ENCODE measurements at places on chromosomes 4 and X. TPM values are rescaled to one million over a fixed set of nuclear protein-coding genes. Genes with fewer than 3 reads are reported as not detected.

- DNase-seq, result no peak
- no peaks in the 10 kb centered on the region for H3K36me3 ChIP-seq
- H3K27me3 ChIP-seq, result no peaks in the 10 kb centered on the region
- H3K4me1 ChIP-seq, result peaks cover 38% of the 10 kb centered on the region
- no peak overlapping the region for H3K4me3 ChIP-seq
Measured at GRCh38 chr4:2804449-2804972, 11.6 kb downstream of the SH3BP2 start.

- H3K36me3 ChIP-seq, result no peaks in the 10 kb centered on the region
- peaks cover 64% of the 10 kb centered on the region for H3K27me3 ChIP-seq
- H3K4me3 ChIP-seq, result no peak overlapping the region
- no peak for DNase-seq
- no peak overlapping the region for H3K27ac ChIP-seq
- no peaks in the 10 kb centered on the region for H3K4me1 ChIP-seq
Measured at GRCh38 chr4:8859550-8860095, 12.0 kb downstream of the HMX1 start.

DNA sequence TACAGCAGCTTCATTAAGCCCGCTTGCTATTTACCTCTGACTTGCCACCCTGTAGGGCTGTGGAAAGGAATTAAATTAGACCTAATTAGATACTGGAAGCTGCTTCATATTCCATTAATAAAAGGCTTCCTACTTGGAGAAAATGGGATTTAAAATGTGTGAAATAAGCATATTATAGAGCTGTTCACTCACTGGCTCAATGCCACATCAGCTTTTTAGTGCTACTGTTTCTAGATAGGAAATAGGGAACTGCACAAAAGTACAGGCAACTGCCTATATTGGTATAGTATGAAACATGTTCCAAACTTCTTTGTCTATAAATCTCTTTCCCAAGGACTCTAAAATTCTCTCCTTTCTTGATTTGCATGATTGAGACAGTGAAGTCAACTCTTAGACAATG, 407.9 kb upstream of the AADAT start:
- no peaks in the 10 kb centered on the region for H3K4me1 ChIP-seq
- H3K36me3 ChIP-seq, result no peaks in the 10 kb centered on the region
- H3K4me3 ChIP-seq, result no peak overlapping the region
- no peak for DNase-seq
- H3K27me3 ChIP-seq, result no peaks in the 10 kb centered on the region

DNA sequence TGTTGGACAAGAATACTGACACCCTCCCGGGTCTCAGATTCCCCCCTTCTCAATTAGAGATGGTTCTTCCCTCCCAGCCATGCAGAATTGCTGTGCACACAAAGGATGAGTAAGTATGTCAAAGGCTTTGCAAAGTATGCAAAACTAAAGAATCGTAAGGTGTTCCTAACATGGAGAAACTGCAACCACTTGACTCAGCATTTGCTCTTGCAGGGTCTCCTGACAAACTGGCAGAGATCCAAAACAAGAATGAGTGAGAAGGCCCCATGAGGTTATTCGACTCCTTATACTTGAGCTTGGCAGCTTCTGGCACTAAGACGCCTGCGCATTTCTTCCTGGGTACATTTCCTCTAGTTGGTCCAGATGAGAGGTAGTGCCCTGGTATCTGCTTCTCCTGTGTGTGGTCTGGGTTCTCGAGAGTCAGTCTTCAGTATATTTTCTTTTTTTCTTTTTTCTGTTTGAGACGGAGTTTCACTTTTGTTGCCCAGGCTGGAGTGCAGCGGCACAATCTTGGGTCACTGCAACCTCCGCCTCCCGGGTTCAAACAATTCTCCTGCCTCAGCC, 8.2 kb downstream of the FAM184B start:
- H3K4me1 ChIP-seq, result no peaks in the 10 kb centered on the region
- DNase-seq, result no peak
- H3K4me3 ChIP-seq, result no peak overlapping the region

DNA sequence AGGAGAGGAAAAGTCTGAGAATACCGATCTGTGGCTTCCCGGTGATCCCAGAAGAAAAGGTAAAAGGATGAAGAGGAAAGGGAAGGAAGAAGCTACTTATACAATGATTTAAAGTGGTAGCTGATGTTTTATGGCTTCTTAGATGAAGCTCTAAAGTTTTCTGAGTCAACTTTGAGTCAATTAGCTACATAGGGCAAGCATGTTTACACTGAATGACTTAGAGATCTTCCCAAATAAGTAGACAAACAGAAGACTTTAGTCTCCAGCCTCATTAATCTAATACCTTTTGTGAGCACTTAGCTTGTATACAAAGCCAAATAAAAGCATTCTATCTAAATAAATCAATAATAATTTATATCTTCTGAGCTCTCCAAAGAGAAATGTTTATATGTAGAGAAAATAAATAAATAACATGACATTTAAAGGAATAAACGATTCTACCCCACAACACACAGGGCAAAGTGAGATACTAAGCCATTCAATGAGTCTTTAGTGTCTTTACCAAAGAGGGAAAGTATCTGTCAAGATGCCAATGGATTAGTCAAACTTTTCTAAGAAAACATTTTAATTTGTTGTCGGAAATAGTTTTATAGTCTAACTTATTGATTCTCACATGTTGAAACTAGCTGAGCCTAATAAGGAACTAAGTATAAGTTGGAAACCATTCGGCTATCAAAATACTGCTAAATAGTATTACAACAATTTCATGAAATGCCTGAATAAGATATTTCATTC, 46.0 kb upstream of the TMEM184C start:
- peak overlapping the region; percentile 20 for H3K27ac ChIP-seq
- no peak overlapping the region for H3K4me3 ChIP-seq
- no peak for DNase-seq
- no peaks in the 10 kb centered on the region for H3K4me1 ChIP-seq

- H3K4me1 ChIP-seq, result no peaks in the 10 kb centered on the region
- no peaks in the 10 kb centered on the region for H3K36me3 ChIP-seq
- no peak overlapping the region for H3K4me3 ChIP-seq
- no peak for DNase-seq
- H3K27ac ChIP-seq, result no peak overlapping the region
- no peaks in the 10 kb centered on the region for H3K27me3 ChIP-seq
Measured at GRCh38 chr4:154779362-154779947, 1.6 kb upstream of the RBM46 start.

The FGG gene
- total RNA-seq, result not detected

DNA sequence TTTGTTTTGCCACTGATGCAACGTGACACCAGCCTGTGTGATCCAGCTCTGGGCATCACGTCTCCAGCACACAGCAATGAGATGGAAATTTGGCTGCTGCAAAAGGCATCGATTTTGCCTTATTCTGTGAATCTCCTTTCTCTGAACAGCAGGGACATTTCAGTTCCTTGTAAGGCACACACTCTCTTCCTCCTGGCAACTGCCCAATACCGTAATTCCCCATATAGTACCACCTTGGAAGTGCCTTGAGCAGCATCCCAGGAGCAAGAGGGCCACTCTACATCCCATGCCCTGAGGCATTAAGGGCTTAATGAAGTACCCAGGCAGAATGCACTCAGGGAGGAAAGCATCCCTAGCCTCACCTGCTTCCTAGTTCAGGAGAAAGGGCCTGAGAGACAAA, 10.5 kb upstream of the MAMLD1 start:
- no peak overlapping the region for H3K4me3 ChIP-seq
- no peak for DNase-seq
- no peaks in the 10 kb centered on the region for H3K36me3 ChIP-seq
- H3K27me3 ChIP-seq, result no peaks in the 10 kb centered on the region
- no peak overlapping the region for H3K27ac ChIP-seq

The MAMLD1 gene
- total RNA-seq, result 51.7 TPM

- H3K36me3 ChIP-seq, result no peaks in the 10 kb centered on the region
- H3K27ac ChIP-seq, result no peak overlapping the region
- no peak overlapping the region for H3K4me3 ChIP-seq
- H3K4me1 ChIP-seq, result no peaks in the 10 kb centered on the region
Measured at GRCh38 chr4:3611778-3612177, 79.6 kb upstream of the LRPAP1 start.

DNA sequence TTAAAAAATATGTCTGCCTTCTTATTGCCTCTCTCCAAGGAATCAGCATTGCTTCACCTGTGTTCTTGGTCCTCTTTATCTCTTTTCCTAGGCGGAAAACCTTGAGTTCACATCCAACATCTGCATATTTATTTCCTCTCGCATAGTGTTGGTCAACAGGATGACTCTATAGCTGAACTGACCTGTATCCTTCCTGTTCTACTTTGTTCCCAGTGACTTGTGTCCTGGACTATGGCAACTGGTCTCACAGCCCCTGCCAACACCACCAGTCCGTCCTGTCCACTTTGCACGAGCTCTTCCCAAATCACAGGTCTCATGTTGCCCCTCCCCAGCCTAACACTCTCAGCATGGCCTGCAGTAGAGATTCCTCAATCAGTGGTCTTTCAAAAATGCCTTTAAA, 2.0 kb downstream of the DIPK2B start:
- no peak overlapping the region for H3K4me3 ChIP-seq
- no peaks in the 10 kb centered on the region for H3K27me3 ChIP-seq
- H3K27ac ChIP-seq, result no peak overlapping the region
- no peaks in the 10 kb centered on the region for H3K4me1 ChIP-seq
- DNase-seq, result no peak

DNA sequence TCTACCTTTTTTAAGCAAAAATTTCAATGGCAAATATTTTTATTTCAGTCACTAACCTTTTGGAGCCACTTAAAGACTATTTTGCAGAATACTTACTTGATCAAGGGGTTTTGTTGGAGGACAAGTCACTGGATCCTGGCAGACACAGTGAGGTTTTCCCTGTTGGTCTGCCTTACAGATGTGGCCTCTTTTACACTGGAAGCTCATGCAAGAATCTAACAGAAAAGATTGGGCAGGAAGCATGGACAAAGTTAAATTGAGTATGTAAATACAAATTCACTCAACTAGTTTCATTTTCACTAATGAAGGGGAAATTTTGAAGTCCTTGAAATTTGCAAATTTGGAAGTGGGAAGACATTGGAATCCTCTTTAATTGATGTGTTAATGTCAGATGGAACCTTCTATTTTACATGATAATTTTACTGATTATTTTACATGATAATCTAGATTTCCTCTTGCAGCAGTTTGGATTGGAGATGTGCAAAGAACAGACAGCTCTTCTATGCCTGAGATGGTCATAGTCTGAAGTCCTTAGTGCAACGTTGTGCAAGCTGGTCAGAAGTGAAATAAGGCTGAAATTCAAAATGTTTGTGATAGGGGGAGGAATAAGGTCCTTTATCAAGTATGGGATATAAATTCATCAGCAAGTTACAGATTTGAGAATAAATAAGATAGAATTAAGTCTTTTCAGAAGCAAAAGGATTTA, 38.4 kb downstream of the SPARCL1 start:
- H3K4me3 ChIP-seq, result no peak overlapping the region
- no peak for DNase-seq
- no peaks in the 10 kb centered on the region for H3K36me3 ChIP-seq
- no peaks in the 10 kb centered on the region for H3K27me3 ChIP-seq
- no peak overlapping the region for H3K27ac ChIP-seq
- H3K4me1 ChIP-seq, result no peaks in the 10 kb centered on the region

The ZNF630 gene
- total RNA-seq, result 5.6 TPM

The LDB2 gene
- 37.7 TPM for total RNA-seq

The SPIN2A gene
- 0.23 TPM for total RNA-seq

GRCh38 chr4:172157946-172158345, 344.7 kb downstream of the GALNTL6 start:
- H3K4me3 ChIP-seq, result no peak overlapping the region
- no peak overlapping the region for H3K27ac ChIP-seq
- no peaks in the 10 kb centered on the region for H3K36me3 ChIP-seq
- no peak for DNase-seq

DNA sequence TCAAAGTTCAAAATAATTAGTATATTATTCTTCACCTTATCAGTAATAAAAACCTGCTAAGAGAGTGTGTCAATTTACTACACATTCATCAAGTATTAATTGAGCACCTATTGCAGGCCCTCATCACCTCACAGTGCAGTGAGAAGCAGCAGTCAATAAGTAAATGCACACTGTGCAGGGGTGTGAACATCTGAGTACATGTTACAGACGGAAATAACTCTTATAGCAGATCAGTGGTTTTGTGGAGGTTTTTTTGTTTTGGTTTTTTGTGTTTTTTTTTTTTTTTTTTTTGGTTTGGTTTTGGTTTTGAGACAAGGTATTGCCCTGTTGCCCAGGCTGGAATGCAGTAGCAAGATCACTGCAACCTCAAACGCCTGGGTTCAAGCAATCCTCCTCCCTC, 20.3 kb downstream of the KLF3 start:
- no peak overlapping the region for H3K4me3 ChIP-seq
- H3K27ac ChIP-seq, result no peak overlapping the region
- H3K27me3 ChIP-seq, result no peaks in the 10 kb centered on the region
- peaks cover 5% of the 10 kb centered on the region for H3K36me3 ChIP-seq

The DUSP9 gene
- total RNA-seq, result not detected

GRCh38 chr4:58313444-58313843, 1203.3 kb upstream of the IGFBP7 start:
- no peak overlapping the region for H3K4me3 ChIP-seq
- DNase-seq, result no peak
- H3K27ac ChIP-seq, result no peak overlapping the region
- no peaks in the 10 kb centered on the region for H3K36me3 ChIP-seq
- no peaks in the 10 kb centered on the region for H3K27me3 ChIP-seq

The ZCCHC12 gene
- 0.74 TPM for total RNA-seq

DNA sequence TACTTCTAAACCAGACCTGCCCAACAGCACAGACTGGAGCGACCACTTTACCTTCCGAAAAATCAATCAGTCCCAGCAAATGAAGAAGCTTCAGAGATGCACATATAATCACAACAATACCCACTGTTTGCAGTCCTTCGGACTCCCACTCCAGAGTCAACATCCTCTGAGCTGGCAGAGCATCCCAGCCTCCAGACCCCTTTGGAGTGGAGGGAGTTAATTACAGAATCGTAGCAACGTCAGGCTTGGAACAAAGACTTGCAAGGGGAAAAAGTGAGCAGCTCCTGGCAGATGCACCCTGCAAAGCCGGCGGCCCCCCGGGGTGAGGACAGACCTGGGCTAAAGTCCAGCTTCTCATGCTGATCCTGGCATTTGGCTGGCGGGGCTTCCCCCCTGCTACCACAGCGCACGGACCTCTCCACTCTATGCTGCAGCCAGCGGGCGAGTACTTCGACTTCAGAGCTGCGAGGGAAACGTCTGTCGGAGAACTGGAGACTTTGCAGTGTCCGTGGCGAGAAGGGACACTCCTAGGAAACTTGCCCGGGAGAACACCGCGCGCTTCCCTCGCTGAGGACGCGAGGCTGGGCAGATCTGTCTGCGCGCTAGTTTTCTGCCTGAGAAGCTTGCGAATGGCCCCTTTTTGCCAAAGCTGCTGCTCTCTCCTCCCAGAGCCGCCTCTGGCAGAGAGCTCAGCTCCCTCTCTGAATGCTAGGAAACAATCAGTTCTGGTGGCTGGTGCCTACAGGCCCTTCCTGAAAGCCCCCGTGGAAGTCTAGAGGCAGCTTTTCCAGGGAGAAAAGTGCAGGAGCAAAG, 283.7 kb downstream of the PACRGL start:
- H3K4me3 ChIP-seq, result no peak overlapping the region
- DNase-seq, result no peak
- H3K4me1 ChIP-seq, result no peaks in the 10 kb centered on the region
- no peak overlapping the region for H3K27ac ChIP-seq
- H3K27me3 ChIP-seq, result peaks cover 5% of the 10 kb centered on the region

The BCORL1 gene
- 25.2 TPM for total RNA-seq

The AMTN gene
- total RNA-seq, result not detected

Data from prostate gland (tissue), 2 donors.